ENCODE measurements at places on chromosomes 16 and 17.

GRCh38 chr17:72506773-72507172 is 386.0 kb downstream of the SOX9 start:
- no peak for DNase-seq

GRCh38 chr17:57266902-57267311 is 10.6 kb downstream of the MSI2 start:
- DNase-seq: no peak

DNA sequence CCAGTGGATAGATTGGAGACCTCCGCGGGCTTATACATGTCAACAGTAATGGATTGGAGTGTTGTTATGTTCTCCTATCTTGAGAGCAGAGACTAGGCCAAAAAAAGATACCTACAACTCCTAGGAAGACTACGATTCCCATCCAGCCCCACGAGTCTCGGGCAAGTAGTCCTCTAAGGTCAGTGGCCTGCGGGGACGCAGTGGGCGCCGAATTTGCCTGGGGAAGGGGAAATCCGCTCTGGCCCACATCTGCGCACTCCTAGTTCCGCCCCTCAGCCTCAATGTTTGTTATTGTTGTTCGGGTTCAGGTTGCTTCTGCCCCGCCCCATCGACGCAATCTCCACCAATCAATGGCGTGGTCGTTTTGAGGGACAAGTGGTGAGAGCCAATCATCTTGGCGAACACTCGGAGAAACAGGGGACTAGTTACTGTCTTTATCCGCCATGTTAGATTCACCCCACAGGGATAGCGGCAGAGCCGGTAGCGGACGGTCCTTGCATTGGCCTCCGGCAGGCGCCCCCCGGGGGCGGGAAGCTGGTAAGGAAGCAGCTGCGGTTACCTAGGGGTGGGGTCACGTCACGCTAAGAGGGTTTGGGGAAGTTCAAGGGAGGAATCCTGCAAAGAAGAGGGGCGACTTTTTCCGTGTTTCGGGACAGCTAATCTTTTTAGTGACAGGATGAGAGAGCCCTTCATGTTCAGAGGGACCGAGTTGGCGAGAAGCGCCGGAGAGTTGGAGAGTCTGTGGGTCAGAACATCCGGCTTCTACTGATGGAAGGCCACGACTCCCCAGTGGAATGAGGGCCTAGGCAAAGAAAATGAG is at the start of gene NBR1:
Gene NBR1 (plus strand): TSS at position 449 of the 820 bp plus-strand sequence. CDS start 4,586 bp downstream, outside the sequence.
- DNase-seq: peak; percentile 97

DNA sequence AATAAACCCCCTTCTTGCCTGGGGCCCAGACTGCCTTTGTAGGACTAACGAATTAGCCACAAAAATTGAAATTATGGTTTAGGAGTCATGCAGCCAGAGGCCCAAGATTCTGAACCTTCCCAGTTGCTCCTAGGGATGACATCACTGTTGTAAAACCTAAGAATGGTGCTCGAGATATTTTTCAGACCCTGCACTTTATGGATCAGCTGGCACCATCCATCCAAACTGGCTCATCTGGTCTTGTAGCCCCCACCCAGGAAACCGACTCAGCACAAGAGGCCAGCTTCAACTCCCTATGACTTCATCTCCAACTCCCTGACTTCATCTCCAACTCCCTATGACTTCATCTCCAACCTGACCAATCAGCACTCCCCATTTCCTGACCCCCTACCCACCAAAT is 10.9 kb upstream of the EVPL start:
- DNase-seq: peak; percentile 47

GRCh38 chr16:6499413-6499812 is 833.2 kb upstream of the RBFOX1 start:
- DNase-seq: no peak

DNA sequence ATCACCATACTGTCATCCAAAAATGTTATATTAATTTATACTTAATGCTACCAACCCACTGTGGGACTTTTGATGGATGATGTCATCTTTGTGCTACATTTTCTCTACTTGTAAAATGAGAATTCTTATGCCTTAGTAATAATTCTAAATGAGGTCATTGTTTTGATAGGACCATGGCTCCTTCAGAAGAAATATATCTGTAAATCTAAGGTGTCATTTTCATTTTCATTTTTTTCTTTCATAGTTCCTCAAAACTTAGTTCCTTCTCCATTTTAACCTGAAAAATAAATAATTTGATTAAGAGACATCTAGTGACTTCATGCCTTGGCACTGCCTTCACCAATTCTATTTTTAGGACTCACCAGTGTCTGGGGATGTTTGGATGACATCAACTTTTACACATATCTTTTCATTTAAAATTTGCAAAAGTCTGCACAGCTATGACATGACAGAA is 48.7 kb downstream of the GPRC5B start:
- peak; percentile 21 for DNase-seq

DNA sequence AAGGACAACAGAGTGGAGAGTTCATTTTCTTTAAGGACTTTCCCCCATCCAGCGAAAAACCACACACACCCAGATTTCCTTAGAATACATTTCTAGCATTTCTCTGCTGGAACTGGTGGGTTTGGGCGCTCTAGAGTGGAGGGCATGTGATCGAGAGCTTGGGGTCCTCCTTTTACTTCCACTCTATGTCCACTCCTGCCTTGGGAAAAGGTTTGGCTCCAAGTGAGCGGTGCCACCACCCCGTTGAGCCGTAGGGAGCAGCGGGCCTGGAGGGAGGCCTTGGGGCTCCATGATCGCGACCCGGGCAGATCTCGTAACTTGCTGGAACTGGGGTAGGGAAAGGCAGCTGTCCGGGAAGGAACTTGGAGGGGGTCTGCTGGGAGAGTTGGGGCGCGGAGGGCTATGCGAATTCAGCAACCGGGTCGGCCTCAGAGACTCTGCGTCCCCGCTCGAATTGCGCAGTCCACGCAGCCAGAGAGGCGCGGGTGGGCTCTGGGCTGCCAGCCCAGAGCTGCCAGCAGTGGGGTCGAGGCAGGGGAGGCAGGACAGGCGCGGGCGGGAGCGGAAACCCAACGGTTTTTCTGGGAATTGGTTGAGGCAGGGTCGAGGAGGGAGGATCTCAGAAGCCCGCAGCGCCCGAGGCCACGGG is 2.3 kb downstream of the DLX4 start:
- DNase-seq: no peak

DNA sequence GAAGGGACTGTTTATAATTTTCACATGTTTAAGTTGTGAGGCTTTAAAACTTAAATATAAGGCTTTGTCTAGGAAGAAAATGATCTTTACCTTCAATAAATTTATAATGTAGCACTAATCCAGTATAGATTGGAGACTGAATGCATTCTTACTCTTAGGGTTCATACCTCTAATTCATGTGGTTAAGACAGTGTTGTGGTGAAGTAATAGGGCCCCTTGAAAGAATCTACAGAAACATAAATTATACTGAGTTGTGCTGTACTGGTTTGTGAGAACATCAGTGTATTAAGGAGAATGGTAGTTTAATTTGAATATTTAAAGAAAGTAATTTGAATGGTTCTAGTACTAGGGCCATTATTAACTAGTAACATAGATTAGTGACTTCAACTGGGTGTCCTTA is 13.7 kb downstream of the HAPSTR1 start:
- DNase-seq: no peak

- DNase-seq: no peak
Measured at GRCh38 chr17:14245002-14245401, 8.3 kb upstream of the CDRT15 start.

- DNase-seq: peak; percentile 50
Measured at GRCh38 chr16:49932946-49933345, 77.0 kb upstream of the ZNF423 start.

GRCh38 chr17:53462393-53462811 is 360.3 kb upstream of the KIF2B start:
- peak; percentile 40 for DNase-seq

DNA sequence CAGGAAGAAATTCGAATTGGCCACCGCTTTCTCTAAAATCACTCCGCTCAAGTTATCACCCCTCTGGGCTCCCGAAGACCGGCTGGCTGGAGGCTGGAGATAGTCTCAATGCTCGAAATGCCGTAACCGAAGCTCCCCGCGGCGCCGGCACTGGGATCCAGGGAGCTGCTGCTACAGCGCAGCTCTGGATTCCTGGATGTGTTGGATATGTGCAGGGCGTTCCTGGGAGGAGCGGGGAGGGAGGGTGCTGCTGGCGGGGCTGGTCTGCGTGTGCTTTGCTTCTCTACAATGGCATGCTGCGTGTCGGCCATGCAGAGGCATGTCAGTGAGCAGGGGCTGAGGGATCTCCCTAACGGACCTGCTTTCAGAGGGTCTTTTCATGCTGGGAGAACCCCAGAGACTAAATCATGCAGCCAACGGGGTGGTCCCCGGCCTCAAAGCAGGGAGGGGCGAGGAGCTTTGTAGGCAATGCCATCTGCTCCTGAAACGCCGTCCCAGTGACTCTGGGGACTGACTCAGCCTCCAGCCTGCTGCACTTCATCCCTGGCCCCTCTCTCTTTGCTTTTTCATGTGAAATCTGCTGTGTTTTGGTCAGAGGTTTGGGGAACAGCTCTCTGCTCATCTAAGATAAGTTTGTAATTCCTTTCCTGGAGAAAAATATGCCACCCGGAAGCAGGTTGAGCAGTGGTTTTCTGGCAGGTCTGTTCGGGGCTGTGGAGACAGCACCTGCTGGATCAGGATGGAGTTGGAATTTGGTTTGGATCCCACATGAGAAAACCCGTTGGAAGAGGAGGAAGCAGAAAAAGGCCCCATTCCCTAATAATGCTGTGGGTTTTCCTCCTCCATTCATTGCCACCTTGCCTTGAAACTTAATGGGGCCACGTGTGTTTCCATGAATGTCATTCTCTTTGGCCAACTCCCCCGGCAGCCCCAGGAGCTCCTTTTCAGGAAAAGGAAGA is 311.4 kb downstream of the SEC14L1 start:
- peak; percentile 22 for DNase-seq

DNA sequence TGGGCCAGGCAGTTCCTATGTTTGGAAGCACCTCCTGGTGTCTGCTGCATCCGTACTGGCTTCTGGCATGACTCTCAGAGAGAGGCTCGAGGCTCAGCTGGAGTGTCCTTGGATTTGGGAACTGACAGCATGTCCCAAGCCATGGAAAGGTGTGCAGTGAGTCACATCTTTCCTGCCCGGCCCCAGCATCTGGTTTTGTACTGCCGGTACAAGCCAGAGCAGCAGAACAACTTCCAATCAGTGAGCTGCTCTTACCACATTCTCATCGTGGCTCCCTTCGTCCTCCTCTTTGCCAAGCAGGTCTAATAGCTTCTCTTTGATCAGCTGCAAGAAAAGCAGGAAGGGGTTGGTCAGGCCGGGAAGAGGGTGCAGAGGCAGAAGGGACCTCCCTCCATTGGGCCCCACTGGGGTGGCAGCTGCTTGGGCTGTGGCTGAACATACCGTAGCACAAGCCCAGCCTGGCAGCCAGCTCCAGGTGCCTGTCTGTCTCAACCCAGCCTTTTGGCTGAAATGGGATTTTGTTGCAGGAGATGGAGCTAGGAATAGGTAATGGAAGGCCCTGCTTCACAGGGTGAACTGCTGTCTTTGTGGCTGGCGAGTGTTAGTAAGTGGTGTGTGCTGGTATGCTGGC is 24.2 kb downstream of the SPACA3 start:
- no peak for DNase-seq

DNA sequence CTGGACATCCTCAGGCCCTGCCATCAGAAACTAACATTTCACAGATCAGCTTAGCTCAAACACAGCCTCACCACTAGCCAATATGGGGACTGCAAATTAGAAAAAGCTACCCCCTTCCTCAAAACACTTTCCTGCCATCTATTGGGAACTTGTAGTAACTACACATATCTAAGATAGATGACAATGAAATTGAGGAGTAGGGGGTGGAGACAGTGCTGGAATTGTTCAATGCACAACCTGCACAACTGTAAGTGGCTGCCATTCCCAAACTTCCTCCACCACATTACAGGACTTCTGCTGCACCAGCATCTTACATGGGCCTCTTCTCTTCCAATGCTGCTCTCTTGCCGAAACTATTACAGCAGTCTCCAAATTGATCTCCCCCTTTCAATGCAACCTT is 21.9 kb downstream of the AIPL1 start:
- peak; percentile 52 for DNase-seq

DNA sequence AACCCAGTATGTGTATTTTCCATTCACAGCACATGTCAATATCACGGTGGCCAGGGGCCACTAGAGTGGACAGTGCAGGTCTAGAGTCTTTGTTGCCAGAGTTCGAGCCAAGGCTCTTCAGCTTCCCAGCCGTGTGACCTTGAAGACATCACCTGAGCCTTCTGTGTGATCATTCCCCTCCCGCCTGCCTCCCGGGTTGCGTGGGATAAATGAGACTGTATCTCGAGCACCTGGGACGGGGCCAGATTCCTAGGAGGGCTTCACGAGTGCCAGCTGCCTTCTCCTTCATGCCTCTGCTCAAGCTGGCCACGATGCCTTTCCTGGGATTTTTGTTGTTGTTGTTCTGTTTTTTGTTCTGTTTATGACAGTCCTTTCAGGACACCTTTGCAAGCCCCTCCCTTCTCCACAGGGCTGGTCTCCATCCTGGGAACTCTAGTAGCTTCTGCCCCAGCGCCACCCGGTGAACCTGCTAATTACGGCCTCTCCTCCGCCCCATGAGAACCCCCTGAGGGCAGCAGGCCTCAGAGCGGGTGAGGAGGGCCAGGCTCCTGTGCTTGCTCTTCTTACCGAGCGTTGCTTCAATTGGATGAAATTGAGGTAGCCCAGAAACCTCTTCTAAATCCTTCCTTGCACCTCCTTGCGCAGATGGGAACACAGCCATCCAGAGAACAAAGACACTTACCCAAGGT is 3.9 kb downstream of the SPNS2 start:
- DNase-seq: no peak

DNA sequence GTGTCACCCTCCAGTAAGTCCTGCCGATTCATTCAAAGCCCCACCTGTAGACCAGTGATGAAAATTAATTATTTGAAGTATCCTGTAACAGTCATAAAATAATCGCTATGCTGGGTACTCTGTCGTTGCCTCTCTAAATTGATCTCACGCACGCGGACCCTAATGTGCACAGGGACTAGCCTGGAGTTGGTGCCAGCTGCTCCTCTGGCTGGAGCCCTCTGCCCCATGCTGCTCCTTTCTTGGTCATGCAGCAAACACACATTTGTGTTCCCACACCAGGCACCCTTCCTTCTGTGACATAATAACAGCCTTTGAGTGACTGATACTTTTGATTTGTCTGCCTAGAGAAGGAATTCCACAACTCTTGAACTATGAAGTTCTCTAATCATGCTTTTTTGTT is 16.0 kb downstream of the RAB11FIP3 start:
- DNase-seq: no peak

GRCh38 chr16:79298894-79299799 is 301.4 kb downstream of the MAF start:
- no peak for DNase-seq

DNA sequence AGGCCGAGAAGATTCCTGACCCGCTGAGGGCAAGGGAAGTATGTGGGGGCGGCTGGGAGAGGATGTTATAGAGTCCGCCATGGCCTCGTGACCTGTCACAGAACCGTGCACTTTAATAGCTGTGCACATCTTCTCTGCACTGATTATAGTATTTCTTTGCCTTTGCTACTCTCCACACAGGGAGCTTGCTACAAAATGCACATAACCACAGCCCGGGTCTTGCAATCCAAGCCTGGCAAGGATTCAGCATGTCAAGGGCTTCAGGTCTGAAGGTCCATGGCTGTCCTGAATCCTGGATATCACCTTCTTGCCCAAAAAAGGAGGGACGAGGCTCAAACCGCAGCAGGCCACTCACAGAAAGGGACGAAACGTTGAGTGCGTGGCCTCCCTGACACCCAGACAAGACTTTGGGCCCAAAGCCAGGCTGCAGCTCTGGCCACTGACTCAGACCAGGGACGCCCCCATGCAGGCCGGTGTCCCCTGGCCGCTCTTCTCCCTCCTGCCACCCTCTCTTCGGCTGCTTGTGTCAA is 43.7 kb downstream of the USP22 start:
- no peak for DNase-seq

Measured in M059J (cell line).